ENCODE measurements at places on chromosomes 12 and 14.

DNA sequence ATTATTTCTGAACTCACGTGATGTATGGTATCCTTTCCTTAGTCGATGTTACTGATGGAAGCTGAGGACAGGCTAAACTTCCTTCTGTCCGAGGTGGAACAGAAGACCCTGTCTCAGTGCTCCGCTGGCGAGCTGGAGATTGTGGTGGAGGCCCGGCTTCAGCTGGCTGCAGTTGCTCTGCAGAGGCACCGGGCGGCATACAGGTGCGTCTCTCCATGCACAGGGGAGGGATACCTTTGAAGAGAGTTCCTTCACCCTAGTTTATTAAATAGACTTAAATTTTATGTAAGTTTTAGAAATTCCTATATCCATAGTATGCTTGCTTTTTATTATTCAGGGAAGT is 186.7 kb upstream of the NEDD1 start:
- DNase-seq: no peak

- DNase-seq: no peak
Measured at GRCh38 chr14:90645842-90646443, 170.3 kb downstream of the TTC7B start.

- no peak for DNase-seq
Measured at GRCh38 chr12:30827101-30828066, 72.6 kb upstream of the CAPRIN2 start.

GRCh38 chr12:12181511-12181910 is 85.3 kb downstream of the LRP6 start:
- no peak for DNase-seq

- DNase-seq: no peak
Measured at GRCh38 chr14:53064475-53064874, 88.6 kb downstream of the DDHD1 start.

DNA sequence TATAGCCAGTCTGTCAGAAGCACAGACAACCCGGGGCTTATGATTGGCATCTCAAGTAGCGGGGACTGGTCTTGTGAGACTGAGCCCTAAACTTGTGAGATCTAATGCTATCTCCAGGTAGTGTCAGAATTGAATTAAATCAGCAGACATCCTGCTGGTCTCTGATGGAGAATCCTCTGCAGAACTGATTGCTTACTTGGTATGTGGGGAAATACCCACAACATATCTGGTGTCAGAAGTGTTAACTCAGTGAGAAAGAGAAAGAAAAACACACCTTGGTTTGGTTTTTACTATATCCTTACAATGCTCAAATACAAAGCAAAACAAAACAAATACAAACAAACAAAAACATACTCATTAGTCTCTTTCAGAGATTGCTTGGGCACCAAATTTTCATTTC is 10.0 kb downstream of the SEL1L start:
- no peak for DNase-seq

DNA sequence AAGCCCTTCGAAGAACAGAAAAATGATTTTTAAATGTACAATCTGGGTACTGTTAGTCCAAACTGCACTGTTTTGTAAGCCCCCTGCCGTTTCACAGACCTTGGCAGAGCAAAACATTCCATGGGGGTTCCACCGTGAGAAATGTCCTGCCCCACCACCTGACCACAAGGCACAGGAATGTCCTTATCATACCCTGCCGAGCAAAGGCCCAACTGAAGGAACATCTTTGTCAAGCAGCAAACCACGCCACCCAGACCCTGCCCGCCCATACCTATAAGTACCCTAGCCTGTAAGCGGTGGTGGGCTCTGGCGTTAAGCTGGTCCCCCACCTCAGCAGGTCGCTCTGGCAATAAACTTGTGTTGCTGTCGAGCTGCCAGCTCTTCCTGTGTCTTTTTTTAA is 181.6 kb upstream of the PZP start:
- DNase-seq: no peak

Data from CMK (cell line).